ENCODE measurements at places on chromosomes 1 and 21. TPM values are rescaled to one million over a fixed set of nuclear protein-coding genes. Genes with fewer than 3 reads are reported as not detected.

Gene OR2T2
- total RNA-seq = not detected

Gene SLC22A15
- 0.72 TPM for total RNA-seq

Gene MROH9
- not detected for total RNA-seq

Gene BRDT
- not detected for total RNA-seq
